ENCODE measurements at places on chromosomes 16 and 17.

DNA sequence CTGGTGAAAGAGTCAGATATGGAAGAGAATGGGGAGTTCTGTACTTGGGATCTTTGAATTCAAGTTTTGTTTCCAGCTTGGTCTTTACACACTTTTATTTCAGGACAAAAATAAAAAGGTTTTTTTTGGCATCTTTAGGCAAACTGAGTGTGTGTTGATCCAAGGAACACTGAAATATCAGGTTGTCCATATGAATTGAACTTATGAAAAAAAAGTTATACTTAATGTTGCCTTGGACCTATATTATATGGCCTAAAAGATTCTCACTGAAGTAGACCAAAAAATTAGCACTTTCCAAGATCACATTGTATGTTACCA is 14.9 kb downstream of the KPNB1 start:
- no peak for DNase-seq

- DNase-seq, result no peak
Measured at GRCh38 chr16:19001788-19002187, 18.1 kb downstream of the TMC7 start.

GRCh38 chr17:15659236-15659635 is 24.9 kb downstream of the TRIM16 start:
- no peak for DNase-seq

DNA sequence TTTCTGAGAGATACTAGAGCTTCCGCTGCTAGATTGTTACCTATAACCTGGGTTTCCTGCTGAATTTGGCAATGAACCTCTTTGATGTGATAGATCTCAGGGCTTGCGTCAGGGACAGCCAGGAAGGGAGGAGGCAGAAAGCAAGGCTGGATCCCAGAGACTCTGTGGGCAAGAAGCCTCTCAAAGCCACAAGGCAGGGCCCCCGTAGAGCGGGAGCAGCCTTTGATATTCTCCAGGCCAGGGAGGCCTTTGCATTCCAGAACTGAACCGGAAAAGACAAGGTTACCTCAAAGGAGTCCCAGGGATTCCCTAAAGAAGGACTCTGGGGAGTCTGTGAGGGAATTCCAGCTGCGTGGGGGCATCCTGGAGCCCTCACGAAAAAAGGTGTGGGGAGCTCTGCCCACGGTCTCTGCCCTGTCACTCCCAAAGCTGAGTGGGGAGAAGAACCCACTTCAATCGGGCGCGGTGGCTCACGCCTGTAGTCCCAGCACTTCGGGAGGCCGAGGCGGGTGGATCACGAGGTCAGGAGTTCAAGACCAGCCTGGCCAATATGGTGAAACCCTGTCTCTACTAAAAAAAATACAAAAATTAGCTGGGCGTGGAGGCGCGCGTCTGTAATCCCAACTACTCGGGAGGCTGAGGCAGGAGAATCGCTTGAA is 14.3 kb upstream of the SCIMP start:
- DNase-seq, result no peak

DNA sequence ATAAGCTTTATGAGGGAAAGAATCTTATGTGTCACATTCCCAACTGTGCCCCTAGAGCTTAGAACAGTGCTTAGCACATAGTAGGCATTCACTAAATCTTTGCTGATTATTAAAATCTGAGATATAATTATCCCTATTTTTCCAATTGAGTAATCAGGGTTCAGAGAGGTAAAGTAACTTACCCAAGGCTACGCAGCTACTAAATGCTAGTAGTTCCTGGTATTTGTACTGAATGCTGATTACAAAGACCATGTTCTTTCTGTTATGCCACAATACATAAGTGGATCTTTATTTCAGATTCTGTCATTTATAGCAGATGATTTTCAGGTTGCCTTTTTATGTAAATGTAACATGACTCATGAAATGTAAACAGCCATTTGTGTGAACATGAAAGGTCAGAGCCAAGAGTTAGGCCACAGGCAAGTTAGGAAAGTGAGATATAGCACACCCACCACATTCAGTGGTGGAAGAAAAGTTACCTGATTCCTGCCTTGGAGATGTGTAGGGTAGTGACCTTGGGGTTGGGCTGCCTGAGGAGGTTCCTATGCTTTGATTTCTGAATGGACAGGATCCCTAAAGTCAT is 77.2 kb downstream of the FTO start:
- DNase-seq, result no peak

- no peak for DNase-seq
Measured at GRCh38 chr16:49469930-49470451, 96.4 kb downstream of the C16orf78 start.

DNA sequence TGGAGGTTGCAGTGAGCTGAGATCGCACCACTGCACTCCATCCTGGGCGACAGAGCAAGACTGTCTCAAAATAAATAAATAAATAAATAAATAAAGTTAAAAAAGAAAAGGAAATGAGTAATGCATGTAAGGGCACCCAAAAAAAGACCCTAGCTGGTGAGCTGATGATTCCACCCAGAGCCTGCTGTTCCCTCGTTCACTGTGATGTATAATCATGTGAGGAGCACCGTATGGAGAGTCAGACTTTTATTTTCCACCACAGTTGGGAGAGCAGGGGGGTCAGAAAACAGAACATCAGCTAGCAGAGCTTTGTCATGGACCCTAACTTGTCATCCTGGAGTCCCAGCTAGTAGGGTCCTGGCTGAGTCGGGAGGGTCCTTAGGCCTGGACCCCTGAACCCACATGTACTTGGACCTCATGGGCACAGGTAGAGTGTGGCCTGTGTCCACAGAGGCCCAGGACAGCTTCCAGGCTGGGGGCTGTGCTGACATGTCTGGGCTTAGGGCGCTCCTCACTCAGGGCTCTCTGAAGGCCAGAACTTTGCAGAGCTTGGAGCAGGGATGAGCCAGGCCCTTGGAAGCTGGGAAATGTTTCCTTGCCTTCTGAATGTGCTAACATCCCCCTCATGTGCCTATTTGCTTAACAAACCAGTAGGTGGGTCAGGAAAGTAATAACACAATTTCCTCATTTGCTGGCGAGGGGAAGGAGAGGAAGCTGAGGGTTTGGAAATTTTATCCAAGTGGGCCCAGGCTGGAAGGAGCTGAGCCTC is 18.8 kb upstream of the LASP1NB start:
- no peak for DNase-seq

DNA sequence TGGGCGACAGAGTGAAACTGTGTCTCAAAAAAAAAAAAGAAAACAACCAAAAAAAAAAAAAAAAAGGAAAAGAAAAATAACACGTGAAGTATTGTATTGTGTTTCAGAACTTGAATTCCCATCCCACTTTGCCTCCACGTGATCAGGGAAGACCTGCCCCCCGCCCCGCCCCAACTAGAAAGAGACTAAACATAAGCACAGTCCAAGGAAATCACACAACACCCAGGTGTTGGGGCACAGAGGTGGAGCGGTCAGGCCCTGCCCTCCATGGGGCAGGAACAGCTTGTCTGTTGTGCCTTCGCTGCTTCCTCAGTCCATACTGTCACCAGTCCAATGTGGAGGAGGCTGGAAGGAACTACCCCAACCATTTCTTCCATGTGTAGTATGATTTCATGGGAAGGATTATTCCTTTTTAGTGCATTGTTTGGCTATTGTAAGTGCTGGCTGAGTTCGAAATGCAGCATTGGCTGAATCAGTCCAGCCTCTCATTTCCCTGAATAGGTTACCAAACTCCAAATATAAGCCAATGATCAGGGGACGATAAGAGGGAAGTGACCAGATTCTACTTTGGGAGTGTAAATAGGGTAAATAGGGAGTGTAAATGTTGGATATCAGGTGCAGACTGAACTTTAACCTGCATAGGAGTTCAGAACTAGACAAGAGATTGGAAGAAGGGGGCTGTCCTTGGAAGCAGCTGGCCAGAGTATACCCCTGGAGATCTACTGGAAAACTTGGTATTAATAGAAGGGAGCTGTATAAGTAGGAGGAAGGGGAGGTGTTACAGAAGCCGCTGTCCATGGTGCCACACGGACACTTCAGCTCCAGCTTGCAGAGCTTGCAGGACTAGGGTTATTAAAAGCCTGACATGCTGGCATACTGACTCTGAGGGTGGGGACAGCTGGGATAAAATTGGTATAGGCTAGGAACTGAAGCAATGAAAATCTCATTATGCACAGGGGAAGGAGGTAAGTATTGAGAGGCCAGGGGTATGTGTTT is 50.7 kb downstream of the TANGO6 start:
- DNase-seq, result no peak

GRCh38 chr17:5718726-5719125 is 134.4 kb upstream of the NLRP1 start:
- no peak for DNase-seq

DNA sequence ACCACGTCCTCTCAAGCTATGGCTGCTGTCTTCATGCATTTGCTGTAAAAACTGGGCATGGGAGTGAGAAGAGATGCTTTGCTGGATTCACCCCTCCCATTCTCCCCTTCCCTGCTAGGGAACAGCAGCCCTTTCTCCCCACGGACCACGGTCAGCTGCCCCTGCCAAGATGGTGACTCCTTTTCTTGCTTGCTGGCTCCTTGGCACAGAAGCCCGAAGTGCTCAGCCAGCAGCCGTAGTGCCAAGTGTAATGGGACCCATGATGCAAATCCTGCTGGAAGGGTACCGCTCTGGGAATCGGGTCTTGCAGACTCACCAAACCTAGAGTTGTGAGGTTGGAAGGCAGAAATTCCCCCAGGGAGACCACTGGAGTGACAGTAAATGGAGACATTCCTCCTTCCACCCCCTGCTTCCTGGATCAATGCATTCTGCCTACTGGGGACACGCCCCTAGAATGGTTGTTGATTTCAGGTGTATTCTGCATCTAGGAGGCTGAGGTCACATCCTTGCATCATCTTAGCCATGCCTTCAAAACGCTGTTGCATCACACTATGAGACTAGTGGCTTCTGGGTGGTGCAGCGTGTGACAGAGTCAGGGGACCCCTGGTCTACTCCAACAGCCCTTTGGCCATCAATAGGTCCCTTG is 63.0 kb upstream of the CBX4 start:
- DNase-seq, result no peak

DNA sequence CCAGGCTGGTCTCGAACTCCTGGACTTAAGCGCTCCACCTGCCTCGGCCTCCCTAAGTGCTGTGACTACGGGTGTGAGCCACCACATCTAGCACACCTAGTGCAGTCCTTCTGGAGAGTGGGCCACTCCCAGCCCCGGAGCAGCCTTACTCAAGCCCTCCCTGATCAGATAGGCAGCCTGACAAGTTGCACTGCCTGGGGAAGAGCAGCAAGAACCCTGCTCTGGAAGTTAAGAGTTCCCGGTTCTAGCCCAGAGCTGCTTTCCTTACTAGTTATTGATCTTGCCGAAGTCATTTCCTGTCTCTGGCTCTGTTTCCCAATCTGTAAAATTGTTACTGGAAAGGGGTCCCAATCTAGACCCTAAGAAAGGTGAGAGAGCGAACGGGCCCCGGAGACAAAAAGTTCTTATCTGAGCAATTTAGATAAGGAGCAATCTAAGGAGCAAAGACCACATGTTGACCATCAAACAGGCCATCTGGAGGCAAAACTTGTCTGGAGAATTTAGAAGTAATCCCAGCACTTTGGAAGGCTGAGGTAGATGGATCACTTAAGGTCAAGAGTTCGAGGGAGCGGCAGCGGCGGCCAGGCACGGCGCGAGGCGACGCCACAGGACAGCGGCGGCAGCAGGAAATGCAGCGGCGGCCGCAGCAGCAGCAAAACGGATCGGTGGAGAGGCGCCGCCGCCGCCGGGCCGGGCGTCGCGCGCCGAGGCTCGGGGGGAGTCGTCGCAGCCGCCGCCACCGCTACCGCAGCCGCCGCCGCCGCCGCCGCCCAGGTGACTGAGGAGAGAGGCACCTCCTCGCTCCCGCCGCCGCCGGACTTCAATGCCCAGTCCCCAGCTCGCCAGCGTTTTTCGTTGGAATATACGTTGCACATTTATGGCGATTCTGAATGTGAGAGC is 4.3 kb upstream of the NAGLU start:
- DNase-seq, result no peak

DNA sequence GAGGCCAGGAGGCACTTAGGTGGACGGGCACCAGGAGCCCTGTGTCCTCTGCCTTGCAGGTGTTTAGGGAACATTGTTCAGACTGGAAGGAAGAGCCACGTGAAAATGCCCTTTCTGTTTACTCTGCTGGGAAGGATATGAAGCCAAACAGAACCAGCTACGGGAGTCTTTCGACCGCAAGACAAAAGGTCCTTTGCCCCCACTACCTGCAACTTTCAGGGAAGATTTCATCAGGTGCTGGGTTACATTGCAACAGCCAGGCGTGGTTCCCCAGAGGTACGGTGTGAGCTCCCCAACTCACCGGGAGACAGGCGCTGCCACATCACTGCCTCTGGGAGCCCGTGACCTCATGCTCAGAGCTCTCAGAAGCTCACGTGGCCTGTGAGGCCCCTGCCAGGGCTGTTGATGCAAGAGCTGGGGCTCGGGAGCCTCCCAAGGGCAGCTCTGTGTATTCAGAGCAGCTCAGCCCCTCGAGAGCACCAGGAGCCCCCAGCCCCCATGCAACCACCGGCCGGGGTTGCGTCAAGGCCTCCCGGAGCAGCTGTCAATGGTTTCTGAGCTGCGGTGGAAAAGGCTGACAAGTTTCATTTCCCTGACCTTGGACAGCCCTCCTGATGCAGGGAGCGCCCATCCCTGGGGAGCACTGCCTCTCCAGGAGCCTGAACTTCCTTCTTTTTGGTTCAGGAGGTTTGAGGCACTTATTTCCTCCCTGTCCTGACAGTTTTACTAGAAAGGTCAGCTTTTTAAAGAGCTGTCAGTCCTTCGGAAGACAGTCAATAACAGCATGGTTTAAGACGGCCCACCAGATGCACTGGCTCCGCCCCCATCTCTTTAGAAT is 42.1 kb downstream of the TBC1D16 start:
- no peak for DNase-seq

GRCh38 chr17:61496174-61496956 is 44.1 kb downstream of the TBX4 start:
- no peak for DNase-seq

DNA sequence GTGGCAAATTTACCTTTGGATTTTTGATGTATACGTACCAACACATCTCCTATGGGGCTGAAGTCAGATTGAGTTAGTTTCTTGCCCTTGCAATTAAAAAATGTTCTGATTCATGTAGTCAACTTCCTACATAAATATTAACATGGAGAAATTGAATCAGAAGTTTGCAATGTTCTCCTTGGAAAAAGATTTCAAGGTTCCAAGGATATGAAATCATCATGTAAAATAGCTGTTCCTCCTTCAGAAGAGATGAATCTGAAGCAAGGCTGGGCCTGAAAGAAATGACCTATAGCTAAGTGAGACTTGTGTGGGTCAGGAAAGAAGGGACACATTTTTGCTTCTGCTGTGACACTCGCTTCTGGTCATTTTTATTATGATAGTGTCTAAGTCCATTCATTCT is 131.7 kb downstream of the RGS9 start:
- DNase-seq, result no peak

- no peak for DNase-seq
Measured at GRCh38 chr16:88007321-88007731, 56.1 kb downstream of the BANP start.

- DNase-seq, result no peak
Measured at GRCh38 chr17:7352910-7353635, 1.1 kb downstream of the KCTD11 start.

- DNase-seq, result no peak
Measured at GRCh38 chr16:1907226-1907860, 10.9 kb downstream of the HS3ST6 start.

DNA sequence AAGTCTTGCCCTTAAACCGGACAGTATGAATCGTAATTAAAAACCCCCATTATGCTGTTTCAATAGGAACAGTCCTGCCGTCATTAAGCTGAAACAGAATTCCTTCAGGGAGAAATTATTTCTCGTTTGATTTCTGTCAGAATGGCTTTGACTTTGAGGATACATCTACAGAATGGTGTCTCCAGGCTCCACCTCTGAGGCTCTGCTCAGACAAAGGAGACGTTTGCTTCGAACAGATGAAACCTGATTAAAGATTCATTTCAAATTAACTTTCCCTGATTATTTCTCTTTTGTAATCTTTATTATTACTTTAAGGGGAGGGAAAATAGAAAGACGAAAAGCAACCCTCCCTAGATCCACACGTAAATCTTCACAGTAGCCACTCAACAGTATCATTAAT is 106.9 kb downstream of the TMEM114 start:
- DNase-seq, result no peak
